ENCODE measurements at places on chromosomes 11 and 22.
A peak's percentile ranks its signal among the peaks of the same experiment; 100 is the strongest.

DNA sequence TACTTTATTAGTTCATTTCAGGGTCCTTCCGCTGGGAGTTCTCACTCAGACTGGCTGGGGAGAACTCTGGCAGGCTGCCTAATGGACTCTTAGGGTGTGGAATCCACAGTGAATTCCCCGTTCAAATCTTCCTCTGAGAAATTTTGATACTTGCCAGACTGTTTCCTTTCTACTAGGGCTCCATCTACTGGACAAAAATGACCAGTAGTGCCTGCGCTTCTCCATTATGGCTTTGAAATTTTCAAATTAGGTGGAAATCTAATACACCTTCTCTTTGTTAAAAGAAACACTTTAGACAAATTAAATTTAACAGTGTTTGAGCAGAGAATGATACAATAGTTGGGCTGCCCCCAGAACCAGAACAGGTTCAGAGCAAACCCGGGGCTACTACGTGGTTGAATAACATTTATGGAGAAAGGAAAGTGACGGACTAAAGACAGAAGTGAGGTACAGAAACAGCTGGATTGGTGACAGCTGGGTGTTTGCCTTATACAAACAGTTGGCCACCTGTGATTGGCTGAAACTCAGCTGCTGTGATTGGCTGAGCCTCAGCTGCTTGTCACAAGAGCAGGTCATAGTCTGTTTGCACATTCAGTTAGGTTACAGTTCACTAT, 52.9 kb upstream of the FDX1 start:
- no peak for DNase-seq

DNA sequence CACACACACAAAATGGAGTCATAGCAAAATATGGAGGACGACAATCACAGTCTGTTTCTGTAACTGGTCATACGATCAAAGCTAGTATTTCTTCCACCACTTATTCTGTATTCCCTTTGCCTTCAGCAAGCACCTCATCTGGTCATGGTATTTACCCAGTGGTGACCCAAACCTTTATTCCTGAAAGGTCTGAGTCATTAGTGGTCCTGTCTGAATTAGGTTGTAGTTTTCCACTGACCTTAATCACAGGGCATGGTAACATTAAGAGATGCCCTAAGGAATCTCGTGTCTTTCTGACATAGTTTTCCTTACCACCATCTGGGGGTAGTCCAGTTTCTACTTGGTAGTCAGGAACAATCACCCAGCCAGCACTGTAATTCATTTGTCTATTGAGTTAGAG, 54.8 kb upstream of the CEP295 start:
- no peak for DNase-seq

DNA sequence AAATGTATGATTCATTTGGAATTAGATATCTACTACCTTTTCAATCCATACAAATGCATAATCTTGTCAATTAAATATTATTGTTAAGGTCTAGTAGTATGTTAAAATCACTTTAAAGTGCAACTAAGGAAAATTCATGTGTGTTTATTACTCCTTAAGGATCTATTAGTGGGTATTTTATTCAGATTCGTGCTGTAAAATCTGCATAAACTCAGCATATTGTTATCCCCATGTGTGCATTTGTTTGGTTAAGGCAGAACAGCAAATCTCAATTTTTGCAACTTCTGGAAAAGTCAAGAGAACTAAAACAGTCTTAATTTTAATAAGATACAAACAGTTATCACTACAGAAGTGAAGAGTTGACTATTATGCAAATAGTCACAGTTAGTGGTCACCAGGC, 234.5 kb downstream of the SOX6 start:
- DNase-seq = no peak

- peak; percentile 34 for DNase-seq
Measured at GRCh38 chr11:64355078-64355940, 3.7 kb upstream of the RPS6KA4 start.

DNA sequence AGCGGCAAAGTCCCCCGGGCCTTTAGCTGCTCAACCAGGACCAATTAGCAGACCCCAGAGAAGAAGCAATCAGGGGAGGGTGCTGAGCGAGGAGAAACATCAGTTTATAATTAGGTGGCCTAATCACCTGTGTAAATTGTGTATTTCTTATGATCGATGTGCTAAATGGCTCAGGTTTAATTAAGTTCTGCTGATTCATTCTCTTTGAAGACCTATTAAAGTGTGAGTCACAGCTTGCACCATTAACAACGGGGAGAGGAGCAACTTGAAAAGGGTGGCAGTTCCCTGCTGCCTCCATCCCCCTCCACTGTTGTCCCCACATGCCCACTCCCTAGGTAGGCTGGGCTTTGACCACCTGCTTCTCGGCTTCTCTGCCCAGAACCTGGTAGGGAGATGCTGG, 10.7 kb downstream of the ISX start:
- no peak for DNase-seq

DNA sequence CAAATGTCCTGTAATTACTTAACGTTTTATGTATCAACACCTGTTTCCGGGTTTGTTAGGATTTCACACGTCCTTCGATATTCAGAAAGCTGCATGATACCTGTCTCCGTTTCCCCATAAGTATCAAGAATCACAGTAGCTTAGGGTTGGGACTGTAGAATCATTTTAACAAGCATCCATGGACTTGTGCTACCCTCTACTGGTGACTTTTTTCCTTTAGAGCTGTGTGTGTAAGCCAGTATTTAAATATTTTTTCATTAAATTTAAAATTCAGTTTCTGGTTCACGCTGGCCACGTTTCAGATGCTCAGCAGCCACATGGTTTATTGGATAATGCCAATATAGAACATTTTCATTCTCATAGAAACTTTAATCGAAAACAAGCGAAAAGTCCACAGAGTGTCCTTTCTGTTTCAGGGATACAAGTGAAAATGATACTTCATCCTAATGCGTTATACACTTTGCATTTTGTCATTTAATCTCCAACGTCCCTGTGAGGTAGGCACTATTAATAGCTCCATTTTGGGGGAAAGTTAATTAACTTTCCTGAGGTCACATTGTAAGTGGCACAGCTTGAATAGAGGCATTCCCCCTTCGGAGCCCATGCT, 61.5 kb upstream of the SLC25A18 start:
- DNase-seq = no peak

- DNase-seq = peak; percentile 65
Measured at GRCh38 chr22:26679003-26679629, 21.7 kb downstream of the MIAT start.

Data from stimulated activated CD4-positive, alpha-beta T cell treated with anti-CD3 and anti-CD28 coated beads, Interleukin-12 subunit alpha, Interleukin-12 subunit beta, amount 100 ng/mL, for 4 hours (primary cell).